ENCODE measurements at places on chromosomes 2 and 18.

DNA sequence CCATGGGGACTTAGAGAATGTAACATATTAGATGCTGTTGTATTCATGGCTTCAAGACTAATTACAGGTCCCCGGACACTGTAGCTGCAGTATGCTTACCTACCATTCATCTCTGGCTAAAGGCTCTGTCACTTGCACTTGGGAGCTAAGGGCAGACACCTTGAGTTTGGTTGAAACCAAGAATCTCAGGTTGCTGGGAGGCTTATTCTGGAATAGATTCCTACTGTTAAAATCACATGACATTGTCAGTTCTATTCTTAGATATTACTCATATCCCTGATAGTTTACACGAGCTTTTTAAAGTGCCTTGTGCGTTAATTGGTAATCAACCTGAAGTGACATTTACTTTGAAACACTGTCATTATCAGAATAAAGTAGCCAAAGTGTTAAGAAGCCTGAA is 73.0 kb upstream of the EPB41L5 start:
- DNase-seq, result no peak

DNA sequence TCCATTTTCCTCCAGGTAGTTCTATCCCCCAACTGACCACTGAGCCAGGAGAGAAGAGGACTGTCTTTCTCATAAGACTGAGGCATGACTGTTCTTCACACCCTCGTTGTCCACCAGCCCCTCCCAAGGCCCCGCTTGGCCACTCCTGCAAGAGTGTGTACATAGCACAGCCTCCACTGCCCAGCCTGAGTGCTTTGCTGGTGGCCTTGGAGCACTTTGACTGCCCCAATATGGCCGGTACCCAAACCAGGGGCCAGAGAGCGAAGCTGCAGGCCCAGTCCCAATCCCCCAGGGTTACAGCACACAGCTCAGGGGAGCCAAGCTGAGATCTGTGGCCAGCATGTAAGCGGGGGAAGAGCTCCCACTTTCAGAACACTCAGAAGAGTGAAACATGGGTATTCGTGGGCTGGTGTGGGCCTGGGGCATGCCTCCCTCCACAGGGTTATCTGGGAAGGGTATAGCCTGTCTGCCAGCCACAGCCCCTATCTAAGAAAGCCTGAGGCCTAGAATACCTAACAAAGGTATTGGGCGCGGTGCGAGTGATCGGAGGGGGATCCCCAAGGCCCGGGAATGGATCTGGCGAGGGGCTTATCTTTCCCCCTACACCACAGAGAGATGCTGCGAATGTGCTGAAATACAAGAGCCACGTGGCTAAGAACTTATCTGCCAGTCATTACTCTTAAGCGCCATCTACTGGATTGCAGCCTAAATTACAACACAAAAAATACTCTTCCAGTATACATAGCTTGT is 163.8 kb downstream of the WDPCP start:
- DNase-seq, result peak; percentile 27

DNA sequence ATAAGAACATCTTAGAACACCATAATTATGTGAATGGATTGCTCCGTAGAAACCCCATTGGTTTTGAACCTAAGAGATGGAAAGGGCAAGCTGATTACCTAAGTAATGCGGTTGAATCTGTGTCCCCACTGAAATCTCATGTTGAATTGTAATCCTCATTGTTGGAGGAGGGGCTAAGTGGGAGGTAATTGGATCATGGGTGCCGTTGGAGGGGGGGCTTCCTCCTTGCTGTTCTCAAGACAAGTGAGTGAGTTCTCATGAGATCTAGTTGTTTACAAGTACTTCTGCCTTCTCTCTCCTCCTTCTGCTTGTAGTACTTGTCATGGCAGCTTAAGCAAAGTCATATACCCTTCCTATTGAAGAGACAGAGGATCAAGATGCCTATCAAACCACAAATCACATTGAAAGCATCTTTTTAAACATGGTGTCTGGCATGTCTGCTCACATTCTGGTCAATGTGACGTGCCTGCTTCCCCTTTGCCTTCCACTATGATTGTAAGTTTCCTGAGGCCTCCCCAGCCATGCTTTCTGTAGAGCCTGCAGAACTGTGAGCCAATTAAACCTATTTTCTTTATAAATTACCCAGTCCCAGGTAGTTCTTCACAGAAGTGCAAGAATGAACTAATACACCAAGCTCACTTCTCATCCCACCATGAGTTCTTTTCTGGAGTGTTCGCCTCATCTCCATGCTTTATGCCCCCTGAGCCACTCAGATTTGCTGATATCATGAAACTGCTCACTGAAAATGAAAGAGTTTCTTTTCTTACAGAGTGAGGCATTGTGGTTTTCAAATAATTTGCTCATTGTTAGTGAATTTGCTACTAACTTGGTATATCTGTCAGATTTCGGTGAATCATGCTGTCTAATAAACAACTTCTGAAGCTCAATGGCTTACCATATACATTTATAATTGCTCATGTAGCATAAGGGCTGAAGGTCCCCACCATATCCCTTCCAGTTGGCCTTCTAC is 23.6 kb downstream of the KCNE4 start:
- DNase-seq, result no peak

- DNase-seq, result no peak
Observed at GRCh38 chr18:70075906-70076305, 128.2 kb upstream of the CD226 start.

DNA sequence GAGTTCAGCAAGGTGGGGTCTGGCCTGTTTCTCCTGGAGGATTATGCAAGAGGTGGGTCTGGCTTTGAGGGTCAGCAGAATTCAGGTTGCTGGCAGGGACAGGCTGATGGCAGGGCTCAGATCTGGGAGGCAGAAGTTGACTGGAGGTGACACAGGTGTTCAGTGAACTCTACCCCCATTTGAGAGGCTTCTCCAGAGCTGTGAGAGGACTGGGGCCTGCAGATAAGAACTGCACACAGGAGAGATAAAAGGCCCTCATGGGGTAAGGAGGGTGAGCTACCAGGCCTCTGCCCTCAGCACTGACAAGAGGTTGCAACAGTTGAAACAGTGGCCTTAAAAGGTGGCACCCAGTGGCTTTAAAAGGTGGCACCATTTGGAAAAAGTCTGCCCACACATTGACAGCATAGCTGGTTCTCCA is 13.1 kb downstream of the MOCOS start:
- no peak for DNase-seq

GRCh38 chr18:6203791-6204190 is 210.9 kb downstream of the L3MBTL4 start:
- no peak for DNase-seq

GRCh38 chr2:96129528-96130120 is 8.7 kb downstream of the ASTL start:
- DNase-seq, result no peak

DNA sequence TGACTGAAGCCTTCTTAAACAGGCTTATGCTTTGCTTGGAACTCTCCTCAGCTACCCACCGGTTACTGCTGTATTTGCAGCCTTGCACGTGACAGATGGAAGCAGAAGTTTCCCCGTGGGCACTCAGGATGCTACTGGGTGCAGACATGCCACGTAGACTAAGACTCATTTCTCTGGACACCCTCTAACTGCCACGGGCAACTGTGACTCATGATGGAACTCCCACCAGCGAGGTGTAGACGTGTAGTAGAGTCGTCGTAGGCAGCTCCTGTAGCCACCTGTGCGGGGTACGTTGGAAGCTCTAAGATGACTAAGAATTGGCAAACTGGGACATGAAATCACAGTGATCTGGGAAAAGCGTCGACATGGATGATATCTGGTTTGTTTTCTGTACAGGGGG is 27.5 kb downstream of the TSHZ1 start:
- DNase-seq, result no peak

DNA sequence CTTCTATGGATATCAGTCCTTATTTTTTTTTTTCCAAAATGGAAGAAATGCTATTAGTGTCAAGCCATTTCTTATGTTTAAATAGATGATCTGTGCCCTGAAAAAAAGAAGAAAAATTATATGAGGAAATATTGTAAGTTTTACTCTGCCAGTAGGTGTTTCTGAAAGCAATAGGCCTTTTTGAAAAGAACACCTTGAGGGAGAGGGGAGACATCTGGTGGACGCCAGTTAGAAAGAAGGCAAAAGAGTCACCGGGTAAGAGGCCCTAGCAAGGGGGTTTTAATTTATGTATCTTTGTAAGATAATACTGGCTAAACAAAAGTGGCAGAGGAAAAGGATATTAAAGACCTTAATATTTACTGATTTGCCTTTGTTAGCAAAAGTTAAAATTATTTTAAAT is 56.1 kb downstream of the DYNAP start:
- DNase-seq, result peak; percentile 16

GRCh38 chr2:145845923-145846322 is 1326.0 kb upstream of the ZEB2 start:
- DNase-seq, result no peak

- no peak for DNase-seq
Observed at GRCh38 chr2:238163481-238164198, 4.9 kb downstream of the ERFE start.

- no peak for DNase-seq
Observed at GRCh38 chr18:23757437-23757733, 68.1 kb downstream of the LAMA3 start.

- DNase-seq, result no peak
Observed at GRCh38 chr2:232898592-232899543, 28.8 kb downstream of the SNORC start.

GRCh38 chr18:43563780-43564179 is 286.5 kb upstream of the SYT4 start:
- DNase-seq, result no peak

DNA sequence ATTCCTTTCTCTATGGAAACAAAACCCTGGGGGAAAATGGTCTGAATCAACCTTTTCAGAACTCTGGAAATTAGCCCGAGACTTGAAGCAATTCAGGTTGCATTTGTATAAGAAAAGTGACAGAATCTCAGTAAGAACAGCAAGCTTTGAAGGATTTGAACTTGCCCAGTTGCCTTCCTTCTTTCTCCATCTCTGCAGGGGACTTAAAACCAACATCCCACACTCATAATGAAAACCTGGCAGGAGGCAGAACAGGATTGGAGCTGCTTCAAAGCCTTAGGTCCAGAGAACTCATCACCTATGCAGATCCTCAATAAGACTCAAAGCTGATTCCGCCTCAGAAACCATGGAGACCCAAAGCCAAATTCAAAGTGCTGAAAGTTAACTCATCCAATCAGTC is 790.5 kb upstream of the ID2 start:
- DNase-seq, result no peak

- peak; percentile 5 for DNase-seq
Observed at GRCh38 chr18:54558609-54559585, 32.1 kb upstream of the DYNAP start.

All from foreskin keratinocyte (primary cell).